ENCODE measurements at places on chromosomes 11 and 22. TPM values are rescaled to one million over a fixed set of nuclear protein-coding genes. Genes with fewer than 3 reads are reported as not detected.
A peak's percentile ranks its signal among the peaks of the same experiment; 100 is the strongest.

GRCh38 chr22:21012446-21013407 is 2.2 kb upstream of the P2RX6 start:
- peaks cover 24% of the 10 kb centered on the region for H3K4me1 ChIP-seq
- no peaks in the 10 kb centered on the region for H3K36me3 ChIP-seq
- DNase-seq, result no peak
- H3K4me3 ChIP-seq, result no peak overlapping the region

DNA sequence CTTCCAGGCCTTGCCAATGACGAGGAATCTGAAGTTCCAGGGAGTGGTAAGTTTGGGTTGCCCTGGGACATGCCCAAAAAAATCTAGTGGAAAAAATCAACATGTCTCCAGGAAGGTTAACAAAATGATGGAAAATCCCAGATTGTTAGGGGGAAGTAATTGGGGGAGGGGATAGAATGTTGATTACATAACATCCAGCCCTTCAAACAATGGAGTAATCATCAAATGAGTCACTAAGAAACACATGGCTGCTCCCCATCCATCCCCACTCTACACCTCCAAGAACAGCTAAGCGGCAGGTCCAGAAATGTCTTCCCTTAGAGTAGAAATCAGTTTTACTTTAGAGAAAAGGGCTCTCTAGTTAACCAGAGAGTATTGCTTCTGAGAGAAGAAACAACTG is 94.9 kb downstream of the ETS1 start:
- no peak for DNase-seq
- peak overlapping the region; percentile 67 for H3K27ac ChIP-seq
- peaks cover 30% of the 10 kb centered on the region for H3K36me3 ChIP-seq
- H3K4me1 ChIP-seq, result peaks cover 69% of the 10 kb centered on the region
- no peaks in the 10 kb centered on the region for H3K27me3 ChIP-seq

Gene UPB1
- 0.44 TPM for total RNA-seq

DNA sequence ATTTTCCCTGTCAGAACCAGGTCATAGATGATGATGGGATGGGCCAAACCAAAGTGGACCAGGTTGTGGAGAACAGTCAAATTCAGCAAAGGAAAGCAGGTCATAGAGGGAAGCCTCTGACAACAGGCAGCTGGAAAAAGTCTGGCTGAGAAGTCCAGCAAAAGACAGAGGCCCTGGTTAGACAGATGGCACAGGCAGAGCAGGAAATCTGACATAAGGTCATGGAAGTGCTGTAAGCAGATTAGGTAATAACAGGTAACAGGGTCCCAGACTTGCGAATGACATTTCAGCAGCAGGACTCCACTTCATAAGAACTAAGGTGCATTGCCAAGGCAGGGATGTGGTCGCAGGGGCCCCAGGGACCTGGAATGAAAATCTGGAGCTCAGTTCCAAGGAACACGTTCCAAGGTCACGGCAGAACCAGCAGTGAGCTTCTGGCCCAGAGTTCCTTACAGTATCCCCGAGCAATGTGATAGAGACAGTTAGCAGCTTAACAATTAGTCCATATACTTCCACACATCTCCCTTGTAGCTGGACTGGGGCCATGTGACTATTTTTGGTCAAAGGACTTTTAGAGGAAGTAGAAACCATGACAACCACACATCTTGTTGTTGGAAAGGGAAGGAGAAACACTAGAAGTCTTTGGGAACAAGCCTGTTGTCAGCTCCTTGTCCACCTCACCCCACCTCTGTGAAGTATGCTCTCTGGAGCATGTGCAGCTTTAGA is 75.4 kb downstream of the ME3 start:
- H3K27ac ChIP-seq, result no peak overlapping the region
- peaks cover 20% of the 10 kb centered on the region for H3K4me1 ChIP-seq
- no peaks in the 10 kb centered on the region for H3K27me3 ChIP-seq
- no peak overlapping the region for H3K4me3 ChIP-seq

Gene ANKK1
- total RNA-seq, result not detected

- peaks cover 84% of the 10 kb centered on the region for H3K36me3 ChIP-seq
- H3K4me1 ChIP-seq, result peaks cover 6% of the 10 kb centered on the region
- no peak overlapping the region for H3K4me3 ChIP-seq
- H3K27me3 ChIP-seq, result no peaks in the 10 kb centered on the region
- no peak for DNase-seq
- no peak overlapping the region for H3K27ac ChIP-seq
These were observed 68.6 kb downstream of the ATXN10 start for GRCh38 chr22:45740236-45740635.

Gene PVALB
- not detected for total RNA-seq

DNA sequence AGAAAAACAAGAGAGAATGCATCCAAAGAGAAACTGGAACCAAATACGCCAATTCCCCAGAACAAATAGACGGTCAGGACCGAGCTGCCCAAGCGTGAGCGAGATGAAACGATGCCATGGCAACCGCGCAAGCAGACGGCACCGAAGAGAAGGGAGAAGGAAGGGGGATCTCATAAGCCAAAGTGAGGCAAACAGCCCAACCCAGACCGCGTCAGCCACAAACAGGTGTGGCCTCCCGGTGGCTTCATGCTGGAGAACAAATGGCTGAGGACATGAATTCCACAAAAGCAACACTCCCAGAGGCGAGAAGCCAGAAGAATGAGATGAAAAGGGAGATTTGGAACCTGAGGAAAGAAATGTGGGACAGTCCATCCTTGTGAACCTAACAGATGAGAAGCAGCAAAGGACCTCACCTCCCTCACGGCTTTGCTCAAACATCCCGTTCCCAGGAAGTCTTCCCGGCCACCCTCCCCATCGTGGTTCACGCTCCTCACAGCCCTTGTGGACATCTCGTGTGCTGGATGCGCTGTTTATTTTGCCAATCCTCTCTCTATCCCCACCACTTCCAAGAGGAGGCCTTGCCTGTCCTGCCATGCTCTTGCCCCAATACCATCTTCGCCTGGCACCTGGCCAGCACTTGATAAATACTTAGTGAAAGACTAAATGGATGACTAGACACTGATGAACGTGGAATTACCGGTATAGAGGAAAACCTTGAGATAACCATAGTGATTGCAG is 89.1 kb upstream of the RTL6 start:
- no peak overlapping the region for H3K27ac ChIP-seq
- no peak overlapping the region for H3K4me3 ChIP-seq
- no peak for DNase-seq
- no peaks in the 10 kb centered on the region for H3K27me3 ChIP-seq
- H3K4me1 ChIP-seq, result no peaks in the 10 kb centered on the region
- H3K36me3 ChIP-seq, result no peaks in the 10 kb centered on the region

DNA sequence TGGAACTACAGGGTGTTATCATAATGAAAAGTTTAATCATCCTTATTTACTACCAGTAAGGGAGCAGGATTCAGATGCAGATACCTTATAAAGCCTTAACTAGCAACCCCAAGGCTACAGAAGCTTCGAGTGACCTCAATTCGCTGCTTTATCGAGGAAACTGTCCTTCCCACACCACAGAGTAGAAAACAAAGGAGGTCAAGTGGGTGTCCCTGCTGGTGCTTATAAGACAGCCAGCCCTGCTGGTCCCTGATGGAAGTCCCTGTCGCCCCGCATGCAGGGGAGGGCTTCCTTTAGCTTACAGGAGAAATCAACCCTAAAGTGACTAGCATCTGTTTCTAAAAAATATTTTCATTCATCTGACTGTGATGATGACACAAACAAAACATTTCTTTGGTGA is 7.3 kb downstream of the MN1 start:
- peaks cover 44% of the 10 kb centered on the region for H3K4me1 ChIP-seq

- peak; percentile 38 for DNase-seq
- peak overlapping the region; percentile 93 for H3K27ac ChIP-seq
- H3K4me3 ChIP-seq, result peak overlapping the region; percentile 54
These were observed 525 bp downstream of the CSDC2 start for GRCh38 chr22:41561335-41561734.

Gene TRIM77
- total RNA-seq, result not detected

DNA sequence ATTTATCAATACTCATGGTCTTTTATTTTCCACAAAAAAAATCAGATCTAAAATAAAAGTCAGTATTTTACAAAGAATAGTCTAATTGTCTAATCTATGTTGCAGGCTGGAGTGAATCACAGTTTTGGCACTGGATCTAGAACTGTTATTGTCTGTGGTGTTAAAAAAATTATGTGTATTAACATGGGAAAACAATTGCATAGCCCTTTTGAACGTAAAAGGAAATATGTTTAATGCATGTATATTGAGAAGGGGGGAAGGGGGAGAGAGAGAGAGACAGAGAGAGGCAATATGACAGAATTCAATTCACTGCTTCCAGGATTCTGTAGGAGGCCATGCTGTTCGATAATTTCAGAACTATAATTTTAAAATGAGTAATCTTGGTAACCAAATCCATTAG is 324.9 kb upstream of the CCDC90B start:
- DNase-seq, result no peak
- H3K36me3 ChIP-seq, result no peaks in the 10 kb centered on the region
- H3K4me3 ChIP-seq, result no peak overlapping the region

Gene RIMBP3B
- total RNA-seq, result 0.05 TPM

Gene APLNR
- total RNA-seq, result 9.4 TPM

- H3K27ac ChIP-seq, result no peak overlapping the region
- no peaks in the 10 kb centered on the region for H3K36me3 ChIP-seq
- DNase-seq, result no peak
- no peaks in the 10 kb centered on the region for H3K27me3 ChIP-seq
- no peak overlapping the region for H3K4me3 ChIP-seq
- no peaks in the 10 kb centered on the region for H3K4me1 ChIP-seq
These were observed 1060.7 kb downstream of the FAM181B start for GRCh38 chr11:81673001-81673400.

- H3K4me3 ChIP-seq, result no peak overlapping the region
- no peak for DNase-seq
- H3K27me3 ChIP-seq, result peaks cover 5% of the 10 kb centered on the region
- H3K4me1 ChIP-seq, result no peaks in the 10 kb centered on the region
- no peaks in the 10 kb centered on the region for H3K36me3 ChIP-seq
These were observed 3.0 kb downstream of the OR8D1 start for GRCh38 chr11:124310721-124311120.

DNA sequence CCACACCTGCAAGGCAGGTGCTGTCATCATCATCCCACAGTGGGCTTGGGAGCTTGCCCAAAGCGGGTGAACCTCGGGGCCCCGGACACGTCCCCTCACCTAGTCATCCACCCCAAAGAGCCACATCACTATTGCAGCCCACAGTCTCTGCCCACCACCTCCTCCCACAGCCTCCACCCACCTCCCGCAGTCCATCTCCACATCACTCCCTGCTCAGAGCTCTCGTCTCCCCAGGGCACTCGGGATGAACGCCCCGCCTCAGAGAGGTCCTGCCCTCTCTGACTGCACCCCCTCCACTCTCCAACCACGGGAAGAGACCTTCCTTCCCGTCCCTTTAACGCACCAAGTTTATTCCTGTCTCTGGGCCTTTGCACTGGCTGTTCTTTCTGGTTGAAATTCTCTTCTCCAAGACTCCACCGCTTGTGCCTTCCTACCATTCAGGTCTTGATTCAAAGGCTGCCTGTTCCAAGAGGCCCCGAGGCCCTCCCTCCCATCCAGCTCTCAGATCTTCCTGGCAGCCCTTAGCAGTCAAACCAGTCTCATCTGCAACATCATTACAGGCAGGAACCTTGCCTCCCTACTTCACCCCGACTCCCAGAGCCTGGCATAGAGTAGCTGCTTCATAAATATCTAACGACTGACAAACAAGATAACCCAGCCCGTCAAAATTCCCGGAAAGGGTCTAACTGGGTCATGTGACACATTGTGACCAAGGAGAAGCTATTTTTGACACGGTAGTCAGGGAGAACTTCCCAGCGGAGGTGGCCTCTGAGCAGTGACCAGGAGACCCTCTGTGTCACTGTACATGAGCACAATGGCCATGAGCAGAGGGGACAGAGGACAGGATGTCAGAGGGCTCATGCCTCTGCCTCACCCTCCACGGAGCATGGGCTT is 11.1 kb downstream of the KCNJ4 start:
- peak overlapping the region; percentile 97 for H3K27ac ChIP-seq
- no peak for DNase-seq
- H3K4me3 ChIP-seq, result no peak overlapping the region
- no peaks in the 10 kb centered on the region for H3K36me3 ChIP-seq
- peaks cover 33% of the 10 kb centered on the region for H3K4me1 ChIP-seq

Gene ANO9
- 3.1 TPM for total RNA-seq

Gene OR2AG2
- total RNA-seq, result not detected

DNA sequence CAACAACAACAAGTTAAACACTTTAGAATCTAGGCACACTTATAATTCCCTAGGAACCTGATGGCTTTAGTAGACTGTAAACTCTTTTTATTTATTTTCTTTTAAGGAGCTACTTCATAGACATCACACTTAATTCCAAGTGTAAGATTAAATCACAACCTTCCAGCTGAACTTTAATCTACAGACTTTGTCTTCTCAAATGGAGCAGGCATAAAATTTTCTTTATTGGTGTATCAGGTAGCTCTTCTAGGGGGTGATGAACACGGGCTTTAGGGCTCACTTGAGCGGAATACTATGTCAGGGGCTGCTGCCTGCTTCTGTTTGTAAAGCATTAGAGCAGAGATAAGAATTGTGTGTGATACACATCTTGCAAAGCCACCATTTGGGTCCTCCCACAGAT is 525.8 kb upstream of the FAT3 start:
- H3K27me3 ChIP-seq, result no peaks in the 10 kb centered on the region
- H3K4me1 ChIP-seq, result no peaks in the 10 kb centered on the region
- DNase-seq, result no peak
- no peak overlapping the region for H3K4me3 ChIP-seq

GRCh38 chr22:38419121-38419857 is 35.7 kb downstream of the KCNJ4 start:
- H3K27me3 ChIP-seq, result no peaks in the 10 kb centered on the region
- H3K4me1 ChIP-seq, result peaks cover 17% of the 10 kb centered on the region
- H3K4me3 ChIP-seq, result no peak overlapping the region
- DNase-seq, result no peak

- no peaks in the 10 kb centered on the region for H3K36me3 ChIP-seq
- H3K4me3 ChIP-seq, result no peak overlapping the region
- H3K4me1 ChIP-seq, result peaks cover 11% of the 10 kb centered on the region
- no peaks in the 10 kb centered on the region for H3K27me3 ChIP-seq
- peak overlapping the region; percentile 75 for H3K27ac ChIP-seq
These were observed 235.9 kb upstream of the DDI1 start for GRCh38 chr11:103800406-103801114.

Gene CCT8L2
- not detected for total RNA-seq

Gene NCF4
- total RNA-seq, result 4.2 TPM

Gene SCN3B
- total RNA-seq, result 1.4 TPM

DNA sequence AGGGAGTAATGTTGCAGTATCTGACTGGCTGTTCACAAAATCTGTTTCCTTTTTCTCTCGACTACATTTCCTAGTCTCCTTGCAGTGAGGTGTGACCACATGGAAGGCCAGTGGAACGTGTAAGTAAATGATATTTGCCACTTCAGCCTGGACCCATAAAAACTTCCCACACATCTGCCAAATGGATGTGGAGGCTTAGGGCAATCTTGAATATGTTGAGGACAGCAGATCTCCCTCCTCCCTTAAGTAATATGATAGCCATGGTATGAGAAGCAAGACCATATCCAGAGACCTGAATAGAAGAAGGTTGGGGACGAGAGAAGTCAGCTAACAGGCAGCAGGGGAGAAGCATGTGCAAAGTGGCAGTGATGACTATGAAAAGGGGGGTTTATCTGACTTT is 33.0 kb upstream of the C11orf87 start:
- H3K27ac ChIP-seq, result no peak overlapping the region
- H3K27me3 ChIP-seq, result no peaks in the 10 kb centered on the region
- no peak overlapping the region for H3K4me3 ChIP-seq
- DNase-seq, result no peak
- no peaks in the 10 kb centered on the region for H3K4me1 ChIP-seq

Measured in heart left ventricle (tissue), 16 donors.